ENCODE measurements at places on chromosomes 13 and 19.

DNA sequence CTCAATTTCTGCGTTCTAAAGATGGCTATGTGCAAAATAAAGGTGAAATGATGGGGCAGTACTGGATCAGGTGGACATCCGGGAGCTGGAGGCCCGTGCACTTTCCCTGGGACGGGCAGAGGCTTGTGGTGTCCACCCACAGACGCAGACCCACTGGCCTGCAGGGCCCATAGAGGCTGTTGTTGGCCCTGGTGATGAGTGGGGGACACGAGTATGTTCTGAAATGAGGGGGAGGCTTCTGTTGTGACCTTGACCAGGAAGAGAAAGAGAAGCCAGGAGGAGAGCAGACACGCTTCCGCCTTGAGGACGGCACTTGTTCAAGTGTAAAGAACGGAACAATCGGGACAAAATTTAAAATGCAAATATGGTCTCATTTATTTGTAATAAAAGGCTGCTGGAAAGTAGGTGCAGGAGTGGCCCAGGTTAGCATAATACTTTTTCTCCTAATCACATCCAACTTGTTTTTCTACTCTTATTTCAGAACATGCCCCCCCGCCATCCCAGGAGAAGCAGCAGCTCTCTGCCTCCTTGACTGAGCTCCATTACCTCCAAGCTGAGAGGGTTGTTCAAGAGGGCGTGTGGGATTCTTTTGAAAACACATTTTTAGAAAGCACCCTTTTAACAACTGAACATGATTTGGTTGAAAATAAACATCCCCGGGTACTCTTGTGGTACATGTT is 27.1 kb downstream of the ATP11A start:
- DNase-seq, result no peak

GRCh38 chr19:7873304-7874075 is 700 bp downstream of the PRR36 start:
- no peak for DNase-seq

- no peak for DNase-seq
These were observed 126.6 kb downstream of the AKAP11 start for GRCh38 chr13:42398533-42398932.

- no peak for DNase-seq
These were observed 6.6 kb upstream of the EID2 start for GRCh38 chr19:39546599-39546998.

DNA sequence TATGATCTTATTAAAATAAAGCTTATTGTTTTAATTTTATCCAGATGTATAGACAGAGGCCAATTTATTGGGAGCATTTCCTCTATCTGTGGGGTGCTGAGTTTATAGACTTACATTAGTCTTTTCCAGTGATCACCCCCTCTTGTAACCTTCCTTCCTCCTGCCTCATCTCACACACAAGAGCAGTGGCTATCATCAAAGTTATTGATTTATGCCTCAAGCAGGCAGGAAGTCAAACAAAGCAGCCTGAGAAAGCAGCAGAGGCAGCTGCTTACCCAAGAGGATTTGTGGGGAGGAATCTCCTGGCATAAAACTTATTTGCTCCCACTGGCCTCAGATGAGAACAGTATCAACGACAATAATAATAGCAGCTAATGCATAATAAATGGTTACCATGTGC is 26.3 kb upstream of the DCLK1 start:
- peak; percentile 84 for DNase-seq

DNA sequence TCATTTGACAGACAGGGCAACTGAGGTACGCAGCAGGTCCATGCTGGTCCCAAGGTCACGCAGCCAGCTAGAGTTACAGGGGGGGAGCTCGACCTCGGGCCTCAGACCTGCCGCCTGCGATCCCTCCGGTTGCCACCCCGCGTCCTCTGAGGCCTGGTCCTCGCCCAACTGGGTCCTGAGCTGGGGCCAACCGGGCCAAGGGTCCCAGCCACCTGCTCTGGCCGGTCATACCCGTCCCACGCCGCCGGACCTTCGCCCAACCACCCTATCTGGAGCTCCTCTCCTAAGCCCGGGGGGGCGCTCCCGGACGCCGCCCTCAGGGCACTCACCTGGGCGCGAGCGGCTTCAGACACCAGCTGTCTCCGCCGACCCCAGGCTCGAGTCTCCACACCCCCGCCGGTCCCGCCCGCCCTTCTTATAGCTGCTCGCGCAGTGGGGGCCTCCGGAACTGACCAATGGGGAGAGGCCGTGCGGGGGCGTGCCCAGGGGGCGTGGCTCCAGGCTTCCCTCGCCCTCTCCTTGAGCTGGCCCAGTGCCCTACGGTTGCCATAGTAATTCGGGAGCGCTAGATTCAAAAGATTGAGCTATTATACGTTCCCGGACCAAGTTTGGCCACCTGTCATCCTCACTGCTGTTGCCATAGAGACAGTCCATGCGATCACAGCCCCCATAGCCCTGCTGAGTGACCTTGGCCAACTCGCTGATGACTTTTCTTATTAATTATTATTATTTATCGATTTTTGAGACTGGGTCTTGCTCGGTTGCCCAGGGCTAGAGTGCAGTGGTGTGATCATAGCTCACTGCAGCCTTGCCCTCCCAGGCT is at the start of gene PLIN5:
PLIN5 (minus strand) TSS at position 389 of the 823 bp plus-strand sequence. CDS start 1,150 bp downstream, outside the sequence.
- peak; percentile 45 for DNase-seq

- peak; percentile 54 for DNase-seq
These were observed 39.5 kb downstream of the DHRS12 start for GRCh38 chr13:51764184-51765141.

DNA sequence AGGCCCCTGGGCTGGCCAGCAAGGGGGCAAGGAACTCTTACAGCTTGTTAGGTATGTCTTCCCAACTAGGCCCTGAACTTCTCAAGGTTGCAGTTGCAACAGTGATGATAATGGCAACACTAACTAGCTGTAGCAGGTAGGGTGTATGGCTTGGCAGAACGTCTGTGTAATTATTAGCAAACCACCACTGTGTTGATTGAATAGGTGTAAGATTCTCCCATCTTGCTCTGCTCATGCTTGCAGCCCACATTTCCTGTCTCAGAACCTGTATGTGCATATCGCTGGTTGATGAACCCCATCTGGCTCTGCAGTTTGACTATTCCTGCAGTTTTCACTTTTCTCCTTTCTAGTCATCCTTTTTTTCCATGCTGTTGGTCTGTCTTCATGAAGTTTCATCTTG is 178.8 kb downstream of the KATNAL1 start:
- no peak for DNase-seq

DNA sequence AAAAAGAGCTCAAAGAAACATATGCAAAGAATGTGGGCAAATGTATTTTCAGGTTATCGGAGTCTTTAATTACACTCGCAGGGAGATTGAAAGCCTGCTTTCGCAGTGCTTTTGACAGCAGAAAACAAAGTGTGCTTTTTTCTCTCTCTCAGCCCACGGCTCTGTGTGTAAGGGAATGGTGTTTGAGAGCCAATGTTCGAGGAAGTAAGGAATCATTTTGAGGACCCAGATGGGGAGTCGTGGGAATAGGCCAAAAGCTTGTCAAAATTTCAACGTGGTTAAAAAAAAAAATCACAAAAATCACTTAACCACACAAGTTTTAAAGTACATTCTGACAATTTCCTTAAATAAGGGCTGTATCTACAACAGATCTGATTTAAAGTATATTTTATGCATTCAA is 197.1 kb upstream of the IRS2 start:
- no peak for DNase-seq

DNA sequence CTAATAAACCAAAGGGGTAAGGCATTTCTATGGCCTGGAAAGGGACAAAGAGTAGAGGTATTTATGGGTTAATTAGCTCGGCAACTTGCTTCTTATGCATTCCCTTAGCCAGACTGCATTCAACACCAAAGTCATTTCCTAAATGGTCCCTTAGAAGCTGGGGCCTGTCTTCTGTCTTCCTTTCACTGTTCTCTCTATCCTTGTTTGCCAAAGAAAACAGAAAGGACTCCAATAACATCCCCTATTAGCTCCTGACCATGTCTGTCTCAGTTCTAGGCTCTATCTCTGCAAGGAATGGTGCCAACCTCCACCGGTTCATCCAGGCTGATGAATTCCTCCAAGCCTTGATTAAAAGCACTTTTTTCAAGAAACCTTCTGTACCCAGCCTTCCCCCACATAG is 123.5 kb downstream of the KCTD12 start:
- DNase-seq, result no peak

- no peak for DNase-seq
These were observed 263.3 kb downstream of the SLITRK1 start for GRCh38 chr13:83618966-83619365.

GRCh38 chr13:114077933-114078325 is 54.5 kb downstream of the RASA3 start:
- peak; percentile 75 for DNase-seq

DNA sequence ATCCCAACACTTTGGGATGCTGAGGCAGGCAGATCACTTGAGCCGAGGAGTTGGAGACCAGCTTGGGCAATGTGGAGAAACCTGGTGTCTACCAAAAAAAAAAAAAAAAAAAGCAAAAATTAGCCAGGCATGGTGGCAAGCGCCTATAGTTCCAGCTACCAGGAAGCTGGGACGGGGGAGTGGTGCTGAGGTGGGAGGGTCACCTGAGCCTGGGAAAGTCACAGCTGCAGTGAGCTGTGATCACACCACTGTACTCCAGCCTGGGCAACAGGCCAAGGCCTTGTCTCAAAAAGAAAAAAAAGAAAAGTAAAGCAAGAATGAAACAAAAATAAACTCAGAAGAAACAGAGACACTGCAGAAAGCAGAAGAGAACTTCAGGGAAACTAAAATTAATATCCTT is 31.6 kb downstream of the MTRF1 start:
- DNase-seq, result no peak
